ENCODE measurements at places on chromosomes 3 and 15.

- H3K27me3 ChIP-seq = no peaks in the 10 kb centered on the region
- no peak for DNase-seq
- H3K4me3 ChIP-seq = no peak overlapping the region
- H3K4me1 ChIP-seq = peaks cover 55% of the 10 kb centered on the region
- H3K36me3 ChIP-seq = peaks cover 80% of the 10 kb centered on the region
- no peak overlapping the region for H3K27ac ChIP-seq
These were observed 6.7 kb upstream of the ZBED2 start for GRCh38 chr3:111601810-111602209.

DNA sequence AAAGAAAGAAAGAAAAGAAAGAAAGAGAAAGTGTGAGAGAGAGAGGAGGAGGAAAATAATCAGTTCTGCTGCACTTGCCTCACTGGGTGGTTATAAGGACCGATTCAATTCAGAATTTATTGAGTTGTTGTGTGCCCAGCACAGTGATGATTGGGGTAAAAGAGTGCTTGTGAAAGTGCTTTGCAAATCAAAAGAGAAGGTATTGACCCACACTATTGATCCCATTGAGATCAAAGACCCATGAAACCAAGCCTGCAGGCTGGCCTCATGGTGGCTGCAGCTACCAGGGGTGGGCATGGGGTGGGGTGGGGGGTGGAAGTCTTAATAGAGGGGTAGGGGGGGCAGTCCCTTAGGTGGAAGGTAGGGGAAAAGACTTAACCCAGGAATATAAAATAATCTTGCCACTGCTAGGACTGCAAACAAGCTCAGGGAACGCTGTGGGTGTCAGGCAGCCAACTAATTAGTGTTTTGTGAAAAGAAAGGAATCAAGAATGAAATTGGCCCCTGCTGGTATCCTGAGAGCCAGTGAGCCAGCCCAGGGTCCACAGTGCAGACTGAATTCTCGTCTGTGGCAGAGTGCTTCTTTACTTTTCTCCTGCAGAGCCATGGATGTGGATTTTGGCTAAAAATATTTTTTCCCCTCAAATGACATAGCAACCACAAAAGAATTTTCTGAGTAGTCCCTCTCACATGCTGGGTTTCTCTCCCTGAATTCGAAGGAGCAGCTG lies 34.2 kb downstream of the CLEC3B start:
- no peak for DNase-seq
- peaks cover 22% of the 10 kb centered on the region for H3K4me1 ChIP-seq
- no peak overlapping the region for H3K4me3 ChIP-seq
- peaks cover 41% of the 10 kb centered on the region for H3K27me3 ChIP-seq

GRCh38 chr3:193794002-193794881 lies 201.2 kb downstream of the OPA1 start:
- H3K4me1 ChIP-seq = peaks cover 4% of the 10 kb centered on the region
- DNase-seq = no peak
- no peak overlapping the region for H3K4me3 ChIP-seq
- no peak overlapping the region for H3K27ac ChIP-seq
- no peaks in the 10 kb centered on the region for H3K36me3 ChIP-seq

DNA sequence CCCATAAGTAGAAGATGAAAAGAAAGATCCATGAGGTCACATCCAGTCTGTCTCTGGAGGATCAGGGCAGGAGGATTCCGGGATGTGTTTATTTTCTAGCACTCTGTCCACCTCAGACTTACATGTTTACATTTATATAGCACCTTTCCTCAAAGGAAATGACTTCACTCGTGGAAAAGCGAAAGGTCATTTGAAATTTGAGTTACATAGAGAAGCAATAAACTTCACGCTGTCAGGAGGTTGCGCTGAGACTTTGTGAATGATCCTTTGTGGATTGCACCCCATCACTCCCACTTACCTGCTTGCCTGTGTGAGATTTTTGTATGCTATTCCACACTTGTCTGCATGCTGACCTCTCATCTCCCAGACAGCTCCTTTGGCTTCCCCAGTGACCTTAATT lies 540.5 kb downstream of the AGBL1 start:
- H3K27me3 ChIP-seq = peaks cover 9% of the 10 kb centered on the region
- no peak for DNase-seq
- no peak overlapping the region for H3K27ac ChIP-seq
- H3K36me3 ChIP-seq = no peaks in the 10 kb centered on the region
- H3K4me3 ChIP-seq = no peak overlapping the region

GRCh38 chr3:196298521-196298920 lies 11.0 kb upstream of the PCYT1A start:
- no peak overlapping the region for H3K4me3 ChIP-seq
- no peaks in the 10 kb centered on the region for H3K27me3 ChIP-seq
- peaks cover 4% of the 10 kb centered on the region for H3K4me1 ChIP-seq

DNA sequence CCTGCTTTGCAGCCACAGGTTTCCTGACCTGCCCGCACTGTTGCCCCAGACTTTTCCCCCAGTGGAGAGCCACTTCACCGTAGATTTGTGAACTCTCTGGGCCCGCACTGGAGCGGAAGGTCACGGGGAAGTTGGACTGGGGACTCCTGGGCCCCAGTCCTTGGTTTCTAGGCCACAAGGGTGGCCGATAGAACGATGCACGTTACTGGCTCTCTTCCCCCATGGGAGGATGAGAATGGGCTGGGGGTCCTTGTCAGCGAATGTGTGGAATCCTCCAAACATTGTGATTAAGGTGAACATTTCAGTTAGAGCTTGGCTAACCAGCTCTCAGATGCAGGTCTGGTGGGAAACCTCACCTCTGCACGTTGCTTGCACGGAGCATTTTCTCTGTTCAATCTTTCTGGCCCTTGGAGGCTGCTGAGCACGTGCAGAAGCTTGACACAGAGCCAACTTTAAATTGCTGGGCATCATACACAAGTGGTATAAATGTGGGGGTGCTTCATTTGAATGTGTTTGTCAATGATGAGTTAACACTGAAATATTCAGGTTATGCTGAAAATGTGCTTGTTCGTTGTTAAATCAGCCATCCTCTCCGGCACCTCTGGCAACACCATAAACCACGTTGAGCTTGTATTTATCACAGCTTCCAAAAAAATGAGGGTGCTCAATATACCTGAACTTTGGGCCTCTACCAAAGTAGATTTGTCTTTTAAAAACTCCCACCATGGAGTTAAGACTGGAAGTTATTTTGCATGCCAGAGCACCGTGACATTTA lies 976 bp downstream of the DIS3L start:
- H3K27ac ChIP-seq = peak overlapping the region; percentile 95
- H3K27me3 ChIP-seq = peaks cover 1% of the 10 kb centered on the region
- H3K4me1 ChIP-seq = peaks cover 53% of the 10 kb centered on the region

DNA sequence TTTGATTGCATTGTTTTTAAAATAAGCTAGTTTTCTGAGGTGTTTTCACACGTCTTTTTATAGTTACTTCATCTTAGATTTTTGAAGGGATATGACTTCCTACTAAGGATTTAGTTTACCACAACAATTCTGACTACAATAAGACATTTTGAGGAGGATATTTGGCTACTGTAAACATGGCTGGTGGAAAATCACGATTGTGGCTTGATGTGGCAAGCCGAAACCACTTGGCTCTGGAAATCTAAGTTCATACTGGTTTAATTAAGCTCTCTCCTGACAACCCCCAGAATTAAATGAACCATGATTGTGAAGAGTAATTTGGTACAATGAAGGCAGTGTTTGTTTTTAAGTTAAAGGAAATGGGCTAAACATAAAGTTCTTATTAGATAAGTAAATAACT lies 30.8 kb downstream of the ST3GAL6 start:
- no peaks in the 10 kb centered on the region for H3K27me3 ChIP-seq
- DNase-seq = no peak
- H3K4me1 ChIP-seq = no peaks in the 10 kb centered on the region
- no peak overlapping the region for H3K27ac ChIP-seq
- H3K4me3 ChIP-seq = no peak overlapping the region

- H3K27me3 ChIP-seq = peaks cover 8% of the 10 kb centered on the region
- no peak overlapping the region for H3K27ac ChIP-seq
- H3K36me3 ChIP-seq = peaks cover 8% of the 10 kb centered on the region
- DNase-seq = no peak
- peaks cover 15% of the 10 kb centered on the region for H3K4me1 ChIP-seq
These were observed 39.7 kb downstream of the CCNL1 start for GRCh38 chr3:157120071-157120892.

DNA sequence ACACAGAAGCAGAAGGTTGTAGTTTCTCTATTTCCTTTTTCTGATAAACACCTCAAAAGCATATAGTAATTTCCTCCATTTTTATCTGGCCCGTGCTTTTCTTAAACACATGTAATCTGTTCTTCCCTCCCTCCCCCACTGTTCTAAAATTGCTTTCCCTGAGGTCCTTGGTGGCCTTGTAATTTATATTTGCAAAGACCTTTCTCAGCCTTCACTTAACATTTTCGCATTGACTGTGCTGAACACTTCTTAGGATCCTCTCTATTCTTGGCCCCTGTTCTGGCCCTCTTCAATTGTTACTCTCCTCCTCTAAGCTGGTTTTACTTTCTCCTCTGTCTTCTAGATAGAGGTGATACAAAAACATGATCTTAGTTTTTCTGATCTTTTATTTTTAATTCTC lies 28.3 kb downstream of the GAP43 start:
- H3K4me1 ChIP-seq = peaks cover 4% of the 10 kb centered on the region
- H3K27ac ChIP-seq = no peak overlapping the region
- peaks cover 26% of the 10 kb centered on the region for H3K27me3 ChIP-seq
- DNase-seq = no peak

DNA sequence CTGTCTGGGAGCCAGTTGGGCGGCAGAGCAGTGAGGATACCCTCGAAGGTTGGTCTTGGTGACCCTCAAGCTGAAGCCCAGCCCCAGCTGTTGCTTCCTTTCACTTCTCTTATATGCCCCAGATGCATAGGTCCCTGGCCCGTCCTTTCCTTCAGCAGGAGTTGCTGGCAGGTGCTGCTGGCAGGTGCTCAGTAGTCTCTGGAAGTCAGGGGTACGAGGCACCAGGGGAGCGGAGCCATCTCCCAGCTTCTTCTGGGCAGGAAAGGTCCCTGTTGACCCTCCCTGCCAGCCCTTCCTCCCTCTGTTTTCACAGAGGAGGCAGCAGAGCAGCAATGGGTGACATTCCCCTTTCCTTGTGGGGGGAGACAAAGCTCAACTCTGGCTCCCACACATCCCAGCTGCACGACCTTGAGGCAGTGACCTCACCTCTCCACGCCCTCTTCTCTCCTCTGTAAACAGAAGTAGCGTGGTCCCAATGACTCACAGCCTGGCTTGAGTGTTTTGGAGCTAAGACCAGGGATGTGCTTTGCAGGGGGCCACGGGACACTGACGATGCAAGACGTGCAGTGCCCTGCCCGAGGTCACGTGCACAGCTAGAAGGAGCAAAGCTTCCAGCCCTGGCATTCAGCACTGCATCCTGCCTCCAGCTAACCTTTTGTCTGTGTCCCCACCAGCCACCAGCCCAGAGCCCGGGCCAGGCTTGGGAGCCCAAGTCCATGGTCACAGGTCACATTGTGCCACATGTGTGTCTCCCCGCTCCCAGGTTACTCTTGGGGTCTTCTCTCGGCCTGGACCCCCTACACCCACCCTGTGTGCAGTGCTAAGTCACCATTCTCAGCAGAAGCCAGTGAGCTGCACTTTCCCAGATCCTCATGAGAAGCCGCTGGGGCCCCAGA lies 49.7 kb downstream of the SLC6A6 start:
- no peaks in the 10 kb centered on the region for H3K4me1 ChIP-seq
- H3K27me3 ChIP-seq = no peaks in the 10 kb centered on the region
- no peak for DNase-seq
- H3K36me3 ChIP-seq = peaks cover 31% of the 10 kb centered on the region
- H3K4me3 ChIP-seq = no peak overlapping the region

- H3K4me1 ChIP-seq = peaks cover 79% of the 10 kb centered on the region
- H3K4me3 ChIP-seq = peak overlapping the region; percentile 7
- H3K36me3 ChIP-seq = peaks cover 39% of the 10 kb centered on the region
- no peaks in the 10 kb centered on the region for H3K27me3 ChIP-seq
- H3K27ac ChIP-seq = peak overlapping the region; percentile 88
These were observed 90.7 kb downstream of the KLHL25 start for GRCh38 chr15:85704066-85704465.

- peaks cover 27% of the 10 kb centered on the region for H3K27me3 ChIP-seq
- peak overlapping the region; percentile 42 for H3K27ac ChIP-seq
- no peak for DNase-seq
- H3K4me1 ChIP-seq = peaks cover 14% of the 10 kb centered on the region
These were observed 59.5 kb upstream of the CTSH start for GRCh38 chr15:79004336-79004735.

- peaks cover 51% of the 10 kb centered on the region for H3K4me1 ChIP-seq
- peak overlapping the region; percentile 47 for H3K4me3 ChIP-seq
- H3K27ac ChIP-seq = no peak overlapping the region
- no peak for DNase-seq
- peaks cover 14% of the 10 kb centered on the region for H3K36me3 ChIP-seq
These were observed 1.9 kb downstream of the RUBCN start for GRCh38 chr3:197734667-197735318.

DNA sequence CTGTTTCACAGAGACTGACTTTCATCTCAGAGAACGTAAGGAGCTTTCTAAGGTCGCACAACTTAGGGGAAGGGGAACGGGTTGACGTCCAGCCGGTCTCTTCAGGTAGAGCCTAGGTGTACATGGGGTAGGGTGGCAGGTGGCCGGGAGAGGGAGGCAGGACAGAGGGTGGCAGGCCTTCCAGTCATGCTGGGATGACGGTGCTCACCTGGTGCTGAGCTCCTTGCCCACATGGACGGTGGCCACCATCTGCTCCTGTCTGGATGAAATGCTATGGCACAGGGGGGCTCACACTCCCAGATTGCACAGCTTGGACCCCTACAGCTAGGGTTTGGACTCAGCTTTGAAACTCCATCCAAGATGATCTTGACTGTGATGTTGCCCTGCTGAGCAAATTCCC lies 144.5 kb downstream of the ATP10A start:
- H3K36me3 ChIP-seq = peaks cover 26% of the 10 kb centered on the region
- no peak overlapping the region for H3K27ac ChIP-seq
- no peaks in the 10 kb centered on the region for H3K4me1 ChIP-seq
- H3K27me3 ChIP-seq = no peaks in the 10 kb centered on the region
- no peak for DNase-seq

DNA sequence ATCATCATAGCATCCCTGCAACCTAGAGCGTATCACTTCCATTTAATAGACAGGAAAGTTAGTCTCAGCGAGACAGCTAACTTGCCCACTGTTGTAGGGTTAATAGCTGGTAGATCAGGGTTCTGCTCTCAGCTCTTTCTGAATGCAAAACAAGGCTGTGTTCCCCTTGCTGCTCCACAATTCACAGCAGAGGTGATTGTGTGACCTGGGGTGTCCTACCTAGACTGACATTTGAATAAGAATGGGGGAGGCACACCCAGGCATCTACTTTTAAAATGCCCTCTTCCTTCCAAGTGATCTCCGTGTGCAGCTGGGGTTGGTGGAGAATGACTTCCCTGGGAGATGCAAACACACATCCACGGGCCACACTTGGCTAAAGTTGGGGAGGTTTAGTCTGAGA lies 43.0 kb upstream of the CACNA2D3 start:
- H3K27me3 ChIP-seq = no peaks in the 10 kb centered on the region
- no peaks in the 10 kb centered on the region for H3K4me1 ChIP-seq
- H3K4me3 ChIP-seq = no peak overlapping the region
- no peaks in the 10 kb centered on the region for H3K36me3 ChIP-seq
- H3K27ac ChIP-seq = no peak overlapping the region

GRCh38 chr3:155248531-155249187 lies 44.8 kb downstream of the STRIT1 start:
- H3K27ac ChIP-seq = no peak overlapping the region
- no peaks in the 10 kb centered on the region for H3K27me3 ChIP-seq
- no peaks in the 10 kb centered on the region for H3K4me1 ChIP-seq

All from activated naive CD4-positive, alpha-beta T cell treated with anti-CD3 and anti-CD28 coated beads, Interleukin-2, amount 10 ng/mL, durations not matched to agents 7 days and 5 days (primary cell).